ENCODE measurements at places on chromosomes 5 and 9. TPM values are rescaled to one million over a fixed set of nuclear protein-coding genes. Genes with fewer than 3 reads are reported as not detected.

Gene OBP2B
- total RNA-seq, result not detected

DNA sequence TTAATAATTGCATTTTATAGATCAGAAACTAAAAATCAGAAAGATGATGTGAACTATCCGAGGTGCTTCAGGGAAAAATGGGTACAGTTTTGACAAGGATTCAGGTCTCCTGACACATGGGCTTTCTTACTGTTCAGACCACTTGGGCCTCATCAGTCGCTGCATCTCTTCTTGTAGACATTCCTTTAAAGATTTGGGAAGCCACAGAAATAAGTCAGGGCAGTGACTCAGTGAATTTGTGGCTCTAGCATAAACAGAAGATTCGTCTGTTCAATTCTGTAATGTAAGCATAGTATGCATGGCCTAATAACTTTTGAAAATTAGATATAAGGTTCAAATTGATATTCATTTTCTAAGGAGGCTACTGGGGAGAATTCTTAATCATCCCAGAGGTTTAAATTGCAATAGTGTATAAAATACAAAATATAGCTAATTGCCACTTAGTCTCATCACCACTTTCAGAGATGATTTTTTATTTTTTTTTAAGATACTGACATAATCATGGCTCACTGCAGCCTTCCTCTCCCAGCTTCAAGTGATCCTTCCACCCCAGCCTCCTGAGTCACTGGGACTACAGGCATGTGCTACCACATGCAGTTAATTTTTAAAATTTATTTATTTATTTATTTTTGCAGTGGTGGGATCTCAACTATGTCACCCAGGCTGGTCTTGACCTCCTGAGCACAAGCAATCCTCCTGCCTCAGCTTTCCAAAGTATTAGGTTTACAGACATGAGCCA lies 48.9 kb downstream of the RASEF start:
- DNase-seq, result no peak

DNA sequence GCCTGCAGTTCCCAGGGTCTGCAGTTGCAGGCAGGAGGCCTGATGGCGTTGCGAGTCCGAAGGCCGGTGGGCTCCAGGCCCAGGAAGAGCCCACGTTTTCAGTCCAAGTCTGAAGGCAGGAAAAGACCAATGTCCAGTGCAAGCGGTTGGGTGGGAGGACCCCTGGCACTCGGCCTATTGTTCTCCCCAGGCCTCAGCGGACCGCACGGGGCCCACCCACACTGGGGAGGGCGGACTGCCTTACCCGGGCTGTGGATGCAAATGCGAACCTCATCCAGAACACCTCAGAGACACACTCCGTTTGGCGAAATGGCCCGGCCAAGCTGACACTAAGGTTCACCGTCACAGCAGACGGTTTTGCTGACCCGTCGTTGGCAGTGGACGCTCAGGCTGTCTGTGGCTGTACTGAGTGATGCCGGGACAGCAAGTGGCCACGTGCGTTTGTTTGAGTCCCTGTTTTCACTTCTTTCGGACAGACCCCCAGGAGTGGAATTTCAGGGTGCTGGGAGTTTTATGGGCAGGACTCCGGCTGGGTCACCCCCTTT lies 10.2 kb upstream of the SEC16A start:
- no peak for DNase-seq

DNA sequence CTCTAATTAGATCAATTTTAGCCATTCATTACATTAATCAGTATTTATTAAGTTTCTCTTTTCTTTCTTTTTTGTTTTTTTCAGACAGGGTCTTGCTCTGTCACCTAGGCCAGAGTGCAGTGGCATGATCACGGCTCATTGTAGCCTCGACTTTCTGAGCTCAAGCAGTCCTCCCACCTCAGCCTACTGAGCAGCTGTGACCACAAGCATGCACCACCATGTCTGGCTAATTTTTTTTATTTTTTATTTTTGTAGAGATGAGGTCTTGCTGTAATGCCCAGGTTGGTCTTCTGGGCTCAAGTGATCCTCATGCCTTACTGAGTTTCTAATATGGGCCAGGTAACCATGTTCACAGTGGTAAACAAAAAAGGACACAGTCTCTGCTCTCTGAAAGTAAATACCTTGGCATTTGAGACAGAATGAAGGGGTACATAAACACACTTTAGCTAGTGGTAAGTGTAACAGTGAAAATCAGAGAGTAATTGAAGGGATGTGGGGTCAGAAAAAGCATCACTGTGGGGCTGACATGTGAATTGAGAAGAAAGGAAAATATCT lies 336.3 kb downstream of the ADGRV1 start:
- no peak for DNase-seq

GRCh38 chr9:95457769-95458168 lies 59.0 kb downstream of the PTCH1 start:
- DNase-seq, result no peak

Gene CDKN2B
- 4.7 TPM for total RNA-seq

Gene RABL6
- total RNA-seq, result 98.4 TPM

Gene HRCT1
- 0.34 TPM for total RNA-seq

DNA sequence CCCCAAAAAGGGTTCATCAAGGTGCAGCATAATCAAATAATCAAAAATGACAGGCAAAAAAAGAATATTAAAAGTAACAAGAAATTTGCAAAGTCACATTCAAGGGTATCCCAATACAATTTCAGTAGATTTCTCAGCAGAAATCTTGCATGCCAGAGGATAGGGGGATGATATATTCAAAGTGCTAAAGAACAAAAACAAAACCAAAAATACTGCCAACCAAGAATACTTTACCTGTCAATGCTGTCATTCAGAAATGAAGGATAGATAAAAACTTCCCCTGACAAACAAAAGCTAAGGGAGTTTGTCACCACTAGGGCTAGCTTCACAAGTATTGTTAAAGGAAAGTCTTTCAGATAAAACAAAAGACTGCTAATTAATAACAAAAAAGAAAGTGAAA lies 68.7 kb upstream of the EDIL3 start:
- DNase-seq, result no peak

- DNase-seq, result no peak
Observed at GRCh38 chr5:5752844-5753243, 330.4 kb downstream of the ICE1 start.

DNA sequence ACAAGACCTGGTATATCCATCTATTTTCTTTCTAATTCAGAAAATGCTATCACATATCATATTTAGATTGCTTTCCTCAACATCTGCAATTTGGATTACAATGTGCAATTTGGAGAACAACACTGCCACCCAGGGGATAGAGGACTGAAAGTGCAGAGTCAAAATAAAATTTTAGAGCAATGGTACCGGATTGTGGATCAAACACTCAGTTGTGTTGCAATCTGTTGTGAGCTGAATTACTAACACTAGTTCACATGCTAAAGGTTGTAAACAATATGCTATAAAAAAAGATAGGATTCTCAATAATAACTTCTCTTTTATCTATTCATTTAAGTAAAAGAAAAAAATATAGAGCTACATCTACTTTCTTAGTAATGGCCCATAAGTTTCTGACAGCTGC lies 11.9 kb upstream of the SRFBP1 start:
- DNase-seq, result no peak

Gene GARNL3
- total RNA-seq, result 3.0 TPM

DNA sequence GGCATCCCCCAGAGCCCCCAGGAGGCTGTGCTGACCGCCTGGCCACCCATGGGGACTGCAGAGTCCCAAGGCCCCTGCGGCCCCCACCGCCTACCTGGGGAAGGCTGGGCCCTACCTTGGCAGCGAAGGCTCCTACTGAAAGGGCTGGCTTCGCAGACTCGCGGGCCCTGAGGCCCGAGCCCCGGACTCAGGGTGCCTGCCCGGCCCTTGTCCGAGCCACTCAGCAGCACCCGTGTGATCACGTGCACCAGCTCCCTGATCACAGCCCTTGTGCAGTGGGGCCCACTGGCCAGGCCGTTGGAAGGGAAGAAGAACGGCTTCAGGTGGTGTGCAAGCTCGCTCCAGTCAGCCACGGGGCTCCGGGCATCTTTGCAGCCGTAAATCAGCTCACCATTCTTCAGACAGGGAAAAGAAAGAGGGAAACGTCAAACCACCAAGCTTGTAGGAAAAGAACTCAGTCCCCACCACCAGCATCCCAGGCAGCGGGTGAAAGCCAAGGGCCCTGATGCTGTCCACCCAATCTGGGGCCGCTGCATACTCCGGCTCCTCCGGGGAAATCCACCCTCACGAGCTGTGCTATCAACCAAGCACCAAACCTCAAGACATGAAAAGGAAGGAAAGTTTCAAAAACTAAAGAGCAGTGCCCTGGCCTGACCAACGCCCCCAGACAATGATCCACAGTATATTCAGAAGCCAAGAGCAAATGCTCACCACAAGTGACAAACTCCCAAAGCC lies 31.9 kb downstream of the IPPK start:
- DNase-seq, result no peak

- no peak for DNase-seq
Observed at GRCh38 chr9:126849591-126850225, 10.7 kb upstream of the ZBTB34 start.

DNA sequence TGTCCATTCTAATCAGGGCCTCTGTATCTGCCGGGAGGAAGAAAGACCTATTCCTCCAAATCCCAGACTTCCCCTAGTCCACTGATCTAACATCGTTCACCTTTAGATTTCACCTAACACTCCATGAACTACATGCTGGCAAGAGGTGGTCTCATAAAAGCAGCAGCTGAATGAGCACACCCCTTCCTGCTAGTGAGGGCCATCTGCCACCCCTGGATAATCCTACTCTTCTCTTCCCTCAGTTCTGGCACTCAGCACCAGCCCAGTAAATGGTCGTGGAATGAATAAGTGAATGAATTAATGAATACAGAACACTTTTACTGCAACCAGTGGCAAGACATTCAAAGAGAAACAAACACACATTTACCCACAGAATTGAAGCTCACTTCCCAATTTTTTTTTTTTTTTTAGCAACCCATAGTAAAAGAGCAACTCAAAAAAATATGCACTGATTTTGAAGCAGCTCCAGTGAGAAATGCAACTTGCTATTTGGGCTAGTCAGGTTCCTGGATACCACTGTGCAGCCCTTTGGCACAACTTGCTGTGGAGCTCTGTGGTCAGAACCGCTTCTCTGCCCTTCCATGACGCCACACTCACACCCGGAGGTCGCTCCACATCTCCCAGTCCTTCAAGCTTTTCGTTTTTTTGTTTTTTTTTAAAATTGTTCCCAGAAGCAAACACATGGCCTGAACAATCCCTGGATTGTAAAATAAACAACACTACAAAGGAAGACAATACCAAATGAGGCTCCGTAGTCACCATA lies 6.2 kb downstream of the RNF183 start:
- DNase-seq, result no peak

GRCh38 chr5:119330367-119331183 lies 25.2 kb upstream of the TNFAIP8 start:
- no peak for DNase-seq

DNA sequence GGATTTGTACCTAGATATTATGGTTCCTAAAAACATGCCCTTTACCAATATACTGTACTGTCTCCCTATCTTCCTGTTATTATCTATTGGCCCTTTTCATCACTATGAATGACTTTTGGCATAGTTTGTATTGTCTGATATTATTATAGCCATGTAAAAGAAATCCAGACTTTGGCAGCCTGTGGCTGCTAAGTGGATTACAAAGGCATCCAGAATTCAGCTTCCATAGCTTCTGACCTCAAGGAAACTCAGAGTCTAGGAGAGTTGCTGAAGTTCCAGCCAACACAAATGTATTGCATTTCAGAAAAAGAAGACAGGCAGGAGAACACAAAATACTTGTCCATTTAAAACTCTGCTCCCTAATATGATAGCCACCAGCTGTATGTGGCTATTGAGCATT lies 319.2 kb upstream of the MPDZ start:
- DNase-seq, result no peak

- DNase-seq, result no peak
Observed at GRCh38 chr5:125578551-125578950, 832.1 kb upstream of the ZNF608 start.

Gene ANKRD34B
- not detected for total RNA-seq

Gene TPPP
- total RNA-seq, result 0.14 TPM

Gene PDGFRB
- not detected for total RNA-seq

DNA sequence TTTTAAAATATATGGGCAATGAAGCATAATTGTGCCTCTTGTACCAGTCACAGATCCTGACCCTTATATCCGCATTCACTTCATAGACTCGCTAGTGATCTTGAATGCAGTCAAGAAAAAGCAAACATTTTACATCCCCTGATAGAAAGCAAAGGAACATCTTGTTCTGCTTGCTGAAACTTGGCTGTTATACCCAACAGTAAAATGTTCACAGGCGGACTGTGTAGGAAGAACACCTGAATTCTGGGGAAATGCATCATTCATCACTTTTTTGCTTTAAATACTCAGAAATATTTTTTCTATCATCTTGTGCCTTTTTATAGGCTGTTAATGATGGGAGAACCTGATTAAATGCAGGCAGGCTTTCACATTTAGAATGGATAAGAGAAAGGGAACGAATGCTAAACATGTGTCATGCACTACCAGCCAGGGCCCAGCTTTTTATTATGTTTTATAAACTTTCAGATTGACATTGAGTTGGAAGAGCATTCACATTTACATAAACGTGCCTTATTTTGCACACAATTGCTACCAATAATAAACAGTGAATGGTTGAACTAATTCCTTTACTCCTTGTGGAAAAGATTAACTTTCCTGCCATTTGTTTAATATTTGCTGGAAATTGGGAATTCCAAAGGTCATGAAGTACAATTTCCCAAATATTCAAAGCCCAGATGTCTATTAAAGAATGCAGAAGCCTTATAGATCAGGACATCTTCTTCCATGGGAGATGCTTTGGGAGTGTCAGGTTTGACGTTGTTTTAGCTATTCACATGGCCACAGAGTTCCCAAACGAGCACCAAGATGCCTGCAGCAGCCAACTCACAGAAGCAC lies 756.2 kb downstream of the TLE1 start:
- DNase-seq, result no peak

GRCh38 chr5:6545770-6546690 lies 86.8 kb downstream of the NSUN2 start:
- no peak for DNase-seq

Gene WDR38
- total RNA-seq, result not detected

DNA sequence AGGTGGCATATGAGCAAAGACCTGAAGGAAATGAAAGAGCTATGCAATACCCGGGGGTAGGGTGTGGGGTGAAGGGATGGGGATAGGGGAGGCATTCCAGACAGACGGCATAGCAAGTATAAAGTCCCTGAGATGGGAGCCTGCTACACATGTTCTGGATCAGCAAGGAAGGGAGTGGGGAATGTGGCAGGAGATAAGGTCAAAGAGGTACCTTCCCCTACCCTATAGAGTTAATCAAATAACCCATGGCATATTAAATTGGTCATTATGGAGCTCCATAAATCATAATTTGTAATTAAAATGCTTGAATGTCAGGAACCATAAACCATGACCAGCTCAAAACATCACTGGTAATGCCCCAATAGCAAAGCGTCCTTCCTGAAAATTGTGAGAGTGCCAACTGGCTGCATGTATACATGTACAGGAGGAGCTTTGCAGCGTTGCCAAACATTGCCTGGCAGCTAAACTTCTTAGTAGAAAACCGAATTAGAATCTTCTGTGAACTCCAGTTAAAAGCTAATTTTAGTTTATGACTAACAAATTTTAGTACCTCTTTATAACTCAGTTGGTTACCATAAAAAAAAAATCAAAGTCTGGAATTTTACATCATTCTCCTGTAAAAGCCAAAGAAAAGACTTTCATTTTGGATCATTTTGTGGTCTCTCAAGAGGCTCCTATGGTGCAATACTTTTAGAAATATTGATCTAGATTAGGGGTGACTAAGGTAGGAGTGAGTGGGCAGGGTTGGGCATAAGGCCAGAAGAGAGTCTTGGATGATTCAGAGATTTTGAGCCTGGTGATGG lies 4.7 kb downstream of the DNAI1 start:
- peak; percentile 66 for DNase-seq
